ENCODE measurements at places on chromosomes 2 and 18. TPM values are rescaled to one million over a fixed set of nuclear protein-coding genes. Genes with fewer than 3 reads are reported as not detected.

Gene PHLPP1
- total RNA-seq: 6.9 TPM

Gene LTBP1
- total RNA-seq: 158 TPM

Gene TMEM182
- 1.4 TPM for total RNA-seq

Gene SLC40A1
- total RNA-seq: 13.6 TPM

Gene VIL1
- under 0.01 TPM for total RNA-seq

Gene CYRIA
- total RNA-seq: 1.8 TPM

Gene COL4A3
- total RNA-seq: not detected

Gene LRRTM1
- 0.29 TPM for total RNA-seq

Gene CNTNAP5
- total RNA-seq: not detected

Gene LRRC30
- not detected for total RNA-seq

Gene MITD1
- total RNA-seq: 18.3 TPM

Gene TRAPPC8
- total RNA-seq: 48.0 TPM

Gene ALK
- under 0.01 TPM for total RNA-seq

Gene G6PC2
- total RNA-seq: not detected

Gene CHRND
- not detected for total RNA-seq

Gene DDX18
- total RNA-seq: 44.2 TPM

Gene ABCB11
- under 0.01 TPM for total RNA-seq

Gene USP34
- 152 TPM for total RNA-seq

Gene SIX3
- total RNA-seq: not detected

Gene SSB
- 94.1 TPM for total RNA-seq

Gene PLCL1
- total RNA-seq: 3.2 TPM

Gene THUMPD2
- 8.0 TPM for total RNA-seq

Gene CCDC85A
- total RNA-seq: 0.29 TPM

Gene DPP4
- total RNA-seq: 256 TPM

Gene COL4A4
- 0.36 TPM for total RNA-seq

Gene CABLES1
- total RNA-seq: 16.8 TPM

Gene GPC1
- 44.8 TPM for total RNA-seq

Gene ADD2
- total RNA-seq: not detected

Gene STON1
- total RNA-seq: 15.6 TPM

Gene DSC3
- under 0.01 TPM for total RNA-seq

Gene CAB39
- 53.2 TPM for total RNA-seq

Gene RBM44
- total RNA-seq: 0.72 TPM

Gene SLC14A1
- total RNA-seq: 136 TPM

Gene KCNS3
- 2.7 TPM for total RNA-seq

Gene TUBA3D
- not detected for total RNA-seq

Gene AAMP
- 97.0 TPM for total RNA-seq

Gene VWC2L
- total RNA-seq: not detected

Gene ERFE
- 0.88 TPM for total RNA-seq

Gene CFC1
- not detected for total RNA-seq

Measured in osteoblast (primary cell).